ENCODE measurements at places on chromosomes 3 and 15.

DNA sequence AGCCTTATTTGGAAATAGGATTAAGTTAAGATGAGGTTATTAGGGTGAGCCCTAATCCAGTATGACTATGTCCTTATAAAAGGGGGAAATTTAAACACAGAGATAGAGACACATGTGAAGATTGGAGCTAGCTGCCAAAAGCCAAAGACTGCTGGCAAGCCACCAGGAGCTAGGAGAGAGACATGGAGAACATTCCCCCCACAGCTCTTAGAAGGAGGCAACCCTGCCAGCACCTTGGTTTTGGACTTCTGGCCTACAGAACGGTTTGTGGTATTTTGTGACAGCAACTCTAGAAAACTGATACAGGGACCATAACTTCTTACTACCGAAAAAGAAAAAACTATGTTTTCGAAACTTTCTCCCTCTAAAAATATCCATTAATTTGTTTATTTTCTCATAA lies 245.3 kb upstream of the RARB start:
- no peak for DNase-seq

DNA sequence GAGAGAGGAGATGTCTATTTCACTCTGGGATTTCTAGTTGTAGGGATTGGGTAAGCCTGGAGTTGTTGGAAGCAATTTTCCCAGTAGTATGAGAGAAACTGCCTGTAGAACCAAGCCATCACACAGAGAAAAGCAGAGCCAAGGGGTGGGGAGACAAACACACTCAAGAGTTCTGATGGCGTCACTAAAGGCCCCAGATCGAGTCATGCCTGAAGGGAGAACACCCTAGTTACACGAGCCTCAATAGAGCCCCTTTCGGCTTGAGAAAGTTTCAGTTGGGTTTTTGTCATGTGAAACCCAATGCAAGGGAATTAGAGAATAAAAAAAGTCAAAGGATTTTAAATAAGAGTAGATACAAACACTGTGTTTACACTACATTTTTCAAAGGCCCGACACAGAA lies 66.1 kb upstream of the PFN2 start:
- DNase-seq: no peak

GRCh38 chr15:32818758-32819447 lies 101.1 kb downstream of the GREM1 start:
- DNase-seq: peak; percentile 62

DNA sequence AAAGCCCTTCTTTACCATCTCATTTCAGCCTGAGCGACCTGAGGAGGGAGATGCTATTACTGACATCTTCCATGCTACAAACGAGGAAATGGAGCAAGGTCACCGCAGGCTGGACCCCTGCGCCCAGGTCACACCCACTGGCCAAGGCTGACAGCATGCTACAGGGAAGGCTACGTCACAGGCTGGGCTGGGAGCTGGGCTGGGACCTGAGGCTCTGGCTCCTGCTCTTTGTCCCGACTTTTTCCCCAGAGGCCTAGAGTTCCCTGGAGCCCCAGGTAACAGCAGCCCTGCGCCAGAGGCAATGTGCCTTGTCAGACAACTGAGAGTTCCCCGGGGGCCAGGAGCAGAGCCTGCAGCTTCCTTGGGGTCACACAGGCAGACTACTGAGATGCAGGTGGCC lies 87.2 kb downstream of the IQSEC1 start:
- DNase-seq: no peak

DNA sequence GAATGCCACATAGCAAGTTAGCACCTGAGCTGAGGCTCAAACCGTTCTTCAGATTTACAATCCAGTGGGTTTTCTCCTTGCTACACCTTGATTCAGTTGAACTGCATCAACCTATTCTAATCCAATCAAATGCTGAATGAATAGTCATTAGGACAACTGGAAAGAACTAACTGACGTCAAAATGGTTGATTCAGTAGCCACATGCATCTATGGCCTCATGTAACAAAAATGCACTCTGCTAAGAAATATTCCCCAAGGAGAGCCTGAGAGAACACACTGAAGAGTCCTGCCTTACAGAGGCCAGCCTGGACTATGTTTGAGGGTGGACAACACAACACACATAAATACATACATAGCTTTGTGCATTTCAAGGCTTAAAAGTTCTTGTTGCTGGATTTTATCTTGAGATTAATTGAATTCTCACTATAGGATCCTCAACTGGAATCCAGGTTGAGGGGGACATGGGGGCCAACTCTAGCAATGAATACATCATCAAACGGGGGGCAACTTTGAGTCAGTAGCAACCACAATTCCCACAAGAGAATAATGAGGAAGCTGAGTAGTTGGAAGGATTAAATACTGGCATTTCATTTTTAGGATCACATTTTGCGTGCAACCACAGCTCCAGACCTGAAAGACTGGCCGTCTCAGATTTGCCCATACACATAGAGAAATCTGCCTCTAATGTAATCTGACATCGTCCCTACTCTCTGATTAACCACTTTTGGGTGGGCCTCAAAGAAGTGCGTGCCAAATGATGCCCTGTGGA lies 280.2 kb upstream of the ICE2 start:
- DNase-seq: peak; percentile 81

DNA sequence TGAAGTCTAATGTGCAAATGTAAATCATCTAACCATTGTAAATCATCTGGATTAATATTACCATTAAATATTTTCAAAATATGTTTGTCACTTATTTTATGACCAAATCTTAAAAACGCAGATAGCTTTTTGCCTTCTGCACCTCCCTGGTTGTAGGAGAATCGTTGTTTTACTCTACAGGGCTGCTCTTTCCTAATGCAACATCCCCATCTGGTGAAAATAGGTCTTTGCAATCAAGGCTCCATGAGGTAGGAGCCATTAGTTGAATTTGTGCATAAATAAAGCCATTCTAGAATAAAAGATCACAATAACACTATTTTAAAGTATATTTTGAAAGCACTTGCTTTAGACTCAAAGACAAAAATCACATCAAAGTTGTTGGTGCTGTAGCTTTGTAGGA lies 535.6 kb upstream of the AGTR1 start:
- DNase-seq: no peak

GRCh38 chr15:94924971-94925598 lies 693.7 kb downstream of the MCTP2 start:
- DNase-seq: no peak

DNA sequence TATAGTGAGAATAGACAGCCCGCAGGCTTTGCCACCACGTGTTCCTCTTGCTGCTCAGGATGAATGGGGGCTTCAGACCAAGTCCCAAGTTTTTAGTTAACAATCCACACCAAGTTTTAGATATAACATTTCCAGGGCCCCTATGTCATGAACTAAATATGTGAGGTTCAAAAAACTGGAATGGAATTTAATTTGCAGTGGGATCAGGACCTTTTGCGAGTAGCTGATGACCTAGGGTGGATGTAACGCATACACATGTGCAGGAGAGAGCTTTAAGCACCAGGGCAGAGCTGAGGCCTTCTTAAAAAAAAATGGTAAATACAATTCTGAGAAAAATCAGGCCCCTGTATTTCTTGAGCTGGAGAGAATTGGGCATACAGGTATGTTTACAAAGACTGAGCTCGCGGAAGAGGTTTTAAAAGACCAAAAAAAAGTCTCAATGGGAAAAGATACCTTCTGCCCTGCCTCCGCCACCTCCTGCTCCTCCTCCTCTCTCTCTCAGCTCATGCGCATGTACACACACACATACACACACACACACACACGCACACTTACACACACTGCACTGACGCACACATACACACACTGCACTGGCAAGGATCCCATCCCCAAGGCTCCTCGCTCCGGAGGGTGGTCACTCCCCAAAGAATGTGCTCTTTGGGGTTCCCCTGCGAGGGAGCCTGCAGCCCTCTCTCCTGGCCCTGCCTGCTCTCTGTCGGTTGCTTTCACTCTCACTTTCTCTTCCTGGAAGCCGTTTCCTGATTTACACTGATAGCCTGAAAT lies 48.2 kb upstream of the IGF1R start:
- peak; percentile 55 for DNase-seq

GRCh38 chr15:48641416-48641815 lies 4.1 kb downstream of the FBN1 start:
- peak; percentile 54 for DNase-seq

GRCh38 chr3:194587438-194587931 lies 45.7 kb downstream of the TMEM44 start:
- no peak for DNase-seq

All from renal cortical epithelial cell (primary cell).